ENCODE measurements at places on chromosomes 5 and 9.

- no peak for DNase-seq
Observed at GRCh38 chr5:90915393-90915792, 356.8 kb downstream of the ADGRV1 start.

DNA sequence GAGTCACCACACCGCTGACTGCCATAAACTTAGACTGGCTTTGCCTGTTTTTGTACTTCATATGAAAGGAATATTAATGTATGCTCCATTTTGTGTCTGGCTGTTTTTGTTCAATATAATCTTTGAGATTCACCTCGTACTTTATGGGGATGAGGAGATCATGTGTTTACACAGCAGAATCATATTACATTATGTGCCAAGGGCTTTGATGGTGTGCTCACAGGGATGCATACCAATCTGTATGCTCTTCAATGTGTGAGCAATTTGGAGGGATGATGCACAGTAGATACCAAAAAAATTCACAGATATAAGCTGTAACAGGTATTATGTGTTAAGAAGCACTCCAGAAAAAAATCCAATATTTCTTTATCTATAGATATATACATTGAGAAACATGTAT, 113.7 kb downstream of the GABRB2 start:
- DNase-seq: no peak

GRCh38 chr5:159735749-159736660, 180.3 kb upstream of the ADRA1B start:
- no peak for DNase-seq

DNA sequence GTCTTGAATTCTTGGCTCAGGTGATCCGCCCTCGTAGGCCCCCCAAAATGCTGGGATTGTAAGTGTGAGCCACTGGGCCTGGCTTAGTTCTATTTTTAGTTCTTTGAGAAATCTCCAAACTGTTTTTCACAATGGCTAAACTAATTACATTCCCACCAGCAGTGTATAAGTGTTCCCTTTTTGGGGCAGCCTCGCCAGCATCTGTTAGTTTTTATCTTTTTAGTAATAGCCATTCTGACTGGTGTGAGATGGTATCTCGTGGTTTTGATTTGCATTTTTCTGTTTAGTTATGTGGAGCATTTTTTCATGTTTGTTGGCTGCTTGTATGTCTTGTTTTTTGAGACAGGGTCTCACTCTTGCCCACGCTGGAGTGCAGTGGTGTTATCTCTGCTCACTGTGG, 28.2 kb downstream of the CNOT6 start:
- DNase-seq: peak; percentile 60

DNA sequence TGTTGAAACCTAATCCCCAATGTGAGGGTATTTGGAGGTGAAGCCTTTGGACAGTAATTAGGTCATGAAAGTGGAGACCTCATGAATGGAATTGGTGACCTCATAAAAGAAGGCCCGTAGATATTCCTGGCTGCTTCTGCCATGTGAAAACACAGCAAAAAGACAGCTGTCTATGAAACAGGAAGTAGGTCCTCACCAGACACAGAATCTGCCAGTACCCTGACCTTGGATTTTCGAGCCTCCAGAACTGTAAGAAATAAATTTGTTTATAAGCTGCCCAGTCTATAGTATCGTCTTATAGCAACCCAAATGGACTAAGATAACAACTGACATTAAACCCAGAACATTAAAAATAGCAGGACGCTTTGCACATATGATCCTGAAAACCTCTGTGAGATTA, 371.1 kb downstream of the SPOCK1 start:
- no peak for DNase-seq

GRCh38 chr9:27665136-27665535, 91.9 kb upstream of the C9orf72 start:
- DNase-seq: no peak

DNA sequence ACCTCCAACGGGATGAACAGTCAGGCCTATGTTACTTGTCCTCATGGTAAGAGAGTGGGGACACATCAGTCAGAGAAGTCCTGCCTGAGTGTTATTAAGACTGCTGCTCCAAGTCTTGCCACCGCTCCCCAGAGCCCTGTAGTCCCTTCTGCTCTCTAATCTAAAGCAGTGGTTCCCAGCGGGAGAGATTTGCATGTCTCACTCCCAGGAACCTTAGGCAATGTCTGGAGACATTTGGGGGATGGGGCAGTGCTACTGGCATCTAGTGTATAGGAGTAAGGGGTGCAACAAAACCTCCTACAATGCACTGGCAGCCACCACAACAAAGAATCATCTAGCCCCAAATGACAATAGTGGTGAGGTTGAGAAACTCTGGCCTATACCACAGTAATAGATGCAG, 2.6 kb upstream of the SVEP1 start:
- DNase-seq: peak; percentile 53

All from AG10803 (cell line).